ENCODE measurements at places on chromosomes 2 and 18.

DNA sequence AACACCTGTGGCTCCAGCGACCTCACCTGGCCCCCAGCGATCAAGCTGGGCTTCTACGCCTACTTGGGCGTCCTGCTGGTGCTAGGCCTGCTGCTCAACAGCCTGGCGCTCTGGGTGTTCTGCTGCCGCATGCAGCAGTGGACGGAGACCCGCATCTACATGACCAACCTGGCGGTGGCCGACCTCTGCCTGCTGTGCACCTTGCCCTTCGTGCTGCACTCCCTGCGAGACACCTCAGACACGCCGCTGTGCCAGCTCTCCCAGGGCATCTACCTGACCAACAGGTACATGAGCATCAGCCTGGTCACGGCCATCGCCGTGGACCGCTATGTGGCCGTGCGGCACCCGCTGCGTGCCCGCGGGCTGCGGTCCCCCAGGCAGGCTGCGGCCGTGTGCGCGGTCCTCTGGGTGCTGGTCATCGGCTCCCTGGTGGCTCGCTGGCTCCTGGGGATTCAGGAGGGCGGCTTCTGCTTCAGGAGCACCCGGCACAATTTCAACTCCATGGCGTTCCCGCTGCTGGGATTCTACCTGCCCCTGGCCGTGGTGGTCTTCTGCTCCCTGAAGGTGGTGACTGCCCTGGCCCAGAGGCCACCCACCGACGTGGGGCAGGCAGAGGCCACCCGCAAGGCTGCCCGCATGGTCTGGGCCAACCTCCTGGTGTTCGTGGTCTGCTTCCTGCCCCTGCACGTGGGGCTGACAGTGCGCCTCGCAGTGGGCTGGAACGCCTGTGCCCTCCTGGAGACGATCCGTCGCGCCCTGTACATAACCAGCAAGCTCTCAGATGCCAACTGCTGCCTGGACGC is 4.9 kb downstream of the GPR35 start:
- DNase-seq, result no peak

DNA sequence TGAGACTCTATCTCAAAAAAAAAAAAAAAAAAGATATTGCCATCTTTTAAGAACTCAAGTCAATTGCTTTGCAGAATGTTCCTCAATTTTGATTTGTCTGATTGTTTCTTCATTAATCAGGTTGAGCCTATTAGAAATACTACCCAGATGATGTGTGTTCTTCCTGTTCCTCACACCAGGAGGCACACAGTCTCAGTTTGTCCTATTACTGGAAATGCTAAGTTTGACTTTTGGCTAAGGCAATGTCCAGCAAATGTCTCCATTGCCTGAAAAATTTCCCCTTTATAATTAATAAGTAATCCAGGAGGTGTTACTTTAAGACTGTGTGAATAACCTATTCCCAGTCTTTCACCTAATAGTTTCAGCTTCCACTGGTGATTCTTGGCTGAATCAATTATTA is 28.4 kb downstream of the BOLA3 start:
- peak; percentile 16 for DNase-seq

DNA sequence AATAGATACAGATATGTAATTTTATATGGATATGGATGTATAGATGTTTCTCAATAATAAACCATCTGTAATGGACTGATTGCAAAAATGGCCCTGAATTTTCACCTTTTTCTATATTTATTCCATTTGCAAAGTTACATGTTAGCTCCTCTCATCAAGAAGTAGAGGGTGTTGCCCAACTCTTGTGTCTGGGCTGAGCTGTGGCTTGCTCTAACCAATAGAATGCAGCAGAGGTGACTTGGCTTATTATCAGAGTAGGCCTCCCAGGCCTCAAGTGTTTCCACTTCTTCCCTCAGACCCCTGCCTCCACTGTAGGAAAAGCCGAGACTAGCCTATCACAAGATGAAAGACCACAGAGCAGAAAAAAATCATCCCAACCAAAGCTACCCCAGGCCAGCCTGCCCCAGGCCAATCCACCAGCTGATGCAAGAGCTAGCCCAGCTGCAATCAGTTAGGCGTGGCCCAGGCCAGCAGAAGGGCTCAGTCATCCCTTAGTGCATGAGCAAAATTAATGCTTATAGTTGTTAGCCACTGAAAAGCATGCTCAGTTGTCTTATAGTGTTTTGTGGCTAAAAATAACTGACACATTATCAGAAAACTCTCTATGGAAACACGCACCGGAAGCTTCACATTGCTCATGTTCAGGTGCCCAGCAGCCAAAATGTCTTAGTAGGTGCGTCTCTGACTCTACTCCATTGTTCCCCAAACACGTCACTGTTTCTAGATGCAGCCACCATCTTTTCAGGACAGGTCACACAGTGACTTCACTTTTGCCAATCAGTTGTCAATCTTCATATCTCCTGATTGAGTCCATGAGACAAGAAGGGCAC is 464.0 kb downstream of the FBXO15 start:
- DNase-seq, result peak; percentile 52

DNA sequence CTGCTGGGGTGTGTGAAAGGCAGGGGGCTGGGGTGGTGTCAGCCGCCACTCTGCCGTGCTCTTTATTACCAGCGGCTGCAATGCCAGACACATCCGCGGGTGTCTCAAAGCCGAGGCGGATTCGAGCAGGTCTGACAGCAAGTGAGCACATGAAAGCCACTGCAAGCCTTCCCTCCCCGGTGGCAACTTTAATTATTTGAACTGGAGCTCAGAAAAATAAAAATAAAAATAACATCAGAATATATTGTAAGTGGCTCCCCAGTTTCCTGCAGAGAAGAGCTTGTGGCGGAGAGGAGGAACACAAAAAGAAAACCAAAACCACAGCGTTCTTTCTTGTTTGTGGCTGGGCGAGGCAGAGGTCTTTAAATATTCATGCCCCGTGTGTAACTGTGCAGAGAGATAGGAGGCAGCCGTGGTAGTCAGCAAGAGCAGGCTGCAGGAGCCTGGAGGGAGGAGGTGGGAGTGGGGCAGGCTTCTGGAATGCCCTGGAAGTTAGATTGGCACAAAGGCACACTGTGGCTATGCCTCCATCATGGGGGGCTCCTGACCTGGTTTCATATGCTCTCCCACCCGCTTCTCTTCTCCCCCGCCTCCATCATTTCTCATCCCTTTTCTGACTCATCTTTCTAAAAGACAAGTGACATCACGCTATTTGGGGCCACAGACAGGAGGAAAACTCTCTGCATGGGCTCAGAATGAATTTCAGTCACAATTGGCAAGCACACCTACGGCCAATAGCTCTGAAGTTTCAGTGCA is 199.8 kb downstream of the CLIP4 start:
- peak; percentile 12 for DNase-seq

DNA sequence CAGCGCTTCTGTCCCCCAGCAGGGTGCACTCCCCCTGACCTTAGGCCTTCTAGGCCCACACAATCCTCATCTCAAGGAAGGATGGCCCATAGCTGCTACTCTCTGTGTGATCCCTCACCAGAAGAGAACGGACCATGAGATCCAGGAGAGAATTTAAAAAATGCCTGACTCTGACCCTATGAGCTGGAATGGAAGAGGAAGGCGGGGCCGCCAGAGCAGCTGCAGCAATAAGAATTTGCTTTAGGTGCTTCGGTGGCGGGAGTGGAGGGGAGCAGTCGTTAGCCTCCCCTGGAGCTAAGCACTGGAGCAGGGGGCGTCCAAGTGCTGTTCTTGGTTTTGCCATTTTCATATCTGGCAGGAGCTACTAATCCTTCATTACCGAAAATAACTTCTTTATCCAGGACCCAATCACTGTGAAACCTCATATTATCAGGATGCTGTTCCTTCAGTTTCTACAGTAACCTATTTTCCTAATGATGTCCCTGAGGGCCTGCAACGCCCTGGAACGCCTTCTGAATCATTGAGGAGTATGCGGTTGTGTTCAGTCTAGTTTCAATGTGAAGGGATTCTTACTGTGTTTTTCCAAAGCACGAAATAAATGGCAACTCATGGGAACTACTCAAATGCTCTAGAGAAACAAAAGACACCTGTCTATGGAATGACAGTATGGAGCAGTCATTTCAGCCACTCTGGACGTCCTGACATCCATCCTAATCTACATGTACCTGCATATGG is 105.1 kb upstream of the SIX2 start:
- DNase-seq, result no peak

GRCh38 chr2:128306931-128307460 is 11.7 kb downstream of the HS6ST1 start:
- no peak for DNase-seq

DNA sequence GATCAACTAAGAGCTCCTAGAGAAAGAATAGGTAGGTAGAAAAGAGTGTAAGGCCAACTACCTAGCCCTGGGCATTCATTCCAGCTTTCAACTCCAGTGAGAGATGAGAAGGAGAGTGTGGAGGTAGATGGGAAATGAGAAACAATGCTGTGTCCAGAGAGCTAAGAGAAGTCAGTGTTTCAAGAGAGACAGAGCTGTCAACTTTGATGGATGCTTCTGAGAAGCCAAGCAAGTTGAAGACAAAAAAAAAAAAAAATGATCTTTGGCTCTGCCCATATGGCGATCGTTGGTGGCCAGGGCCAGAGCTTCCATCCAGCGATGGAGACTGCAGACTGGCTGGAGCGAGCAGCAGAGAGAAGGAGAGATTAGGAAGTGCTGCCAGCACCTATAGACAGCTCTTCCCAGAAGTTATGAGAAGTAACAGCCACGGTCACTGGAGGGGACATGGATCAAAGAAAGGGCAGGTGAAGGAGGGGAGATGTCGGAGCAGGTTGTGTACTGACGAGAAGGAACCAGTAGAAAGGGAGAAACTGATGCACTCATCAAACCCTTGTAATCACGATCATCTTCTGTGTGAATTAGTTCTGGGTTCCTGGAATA is 112.4 kb upstream of the PPP1CB start:
- DNase-seq, result no peak

DNA sequence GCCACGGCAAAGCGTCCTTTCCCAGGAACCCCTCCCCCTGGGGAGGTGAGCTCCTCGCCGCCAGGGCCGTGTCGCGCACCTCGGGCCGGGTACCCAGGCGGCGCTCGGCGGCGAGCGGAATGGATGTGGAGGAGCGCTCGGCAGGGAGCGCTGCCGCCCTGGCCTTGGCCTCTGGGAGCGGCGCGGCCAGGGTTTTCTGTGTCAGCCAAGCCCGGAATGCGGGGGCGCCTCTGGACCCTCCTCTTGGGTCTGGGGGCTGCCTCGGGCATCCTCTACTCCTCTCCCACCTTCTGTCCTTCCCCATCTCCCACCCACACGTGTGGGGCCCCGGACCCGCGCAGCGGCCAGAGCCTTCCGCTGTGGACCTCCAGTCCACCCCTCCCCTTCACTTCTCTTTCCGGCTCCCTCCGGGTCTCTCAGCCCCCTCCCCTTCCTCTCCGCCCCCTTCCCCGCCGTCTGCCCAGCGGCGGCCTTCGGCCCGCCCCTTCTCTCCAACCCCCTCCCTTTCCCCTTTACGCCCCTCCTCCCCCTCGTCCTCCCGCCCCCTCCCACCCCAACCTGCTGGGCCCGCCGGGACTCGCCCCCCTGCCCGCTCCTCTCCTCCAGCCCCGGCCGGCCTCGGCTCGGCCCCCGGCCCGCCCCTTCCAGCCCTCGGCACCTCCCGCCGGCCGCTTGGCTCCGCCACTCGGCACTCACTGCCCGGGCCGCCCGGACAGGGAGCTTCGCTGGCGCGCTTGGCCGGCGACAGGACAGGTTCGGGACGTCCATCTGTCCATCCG is at the start of gene MERTK:
TSS of gene MERTK (plus strand) at position 684 of the 779 bp plus-strand sequence. CDS start 129 bp downstream, outside the sequence.
- peak; percentile 20 for DNase-seq

- no peak for DNase-seq
Measured at GRCh38 chr2:223618172-223619035, 16.2 kb upstream of the SCG2 start.

DNA sequence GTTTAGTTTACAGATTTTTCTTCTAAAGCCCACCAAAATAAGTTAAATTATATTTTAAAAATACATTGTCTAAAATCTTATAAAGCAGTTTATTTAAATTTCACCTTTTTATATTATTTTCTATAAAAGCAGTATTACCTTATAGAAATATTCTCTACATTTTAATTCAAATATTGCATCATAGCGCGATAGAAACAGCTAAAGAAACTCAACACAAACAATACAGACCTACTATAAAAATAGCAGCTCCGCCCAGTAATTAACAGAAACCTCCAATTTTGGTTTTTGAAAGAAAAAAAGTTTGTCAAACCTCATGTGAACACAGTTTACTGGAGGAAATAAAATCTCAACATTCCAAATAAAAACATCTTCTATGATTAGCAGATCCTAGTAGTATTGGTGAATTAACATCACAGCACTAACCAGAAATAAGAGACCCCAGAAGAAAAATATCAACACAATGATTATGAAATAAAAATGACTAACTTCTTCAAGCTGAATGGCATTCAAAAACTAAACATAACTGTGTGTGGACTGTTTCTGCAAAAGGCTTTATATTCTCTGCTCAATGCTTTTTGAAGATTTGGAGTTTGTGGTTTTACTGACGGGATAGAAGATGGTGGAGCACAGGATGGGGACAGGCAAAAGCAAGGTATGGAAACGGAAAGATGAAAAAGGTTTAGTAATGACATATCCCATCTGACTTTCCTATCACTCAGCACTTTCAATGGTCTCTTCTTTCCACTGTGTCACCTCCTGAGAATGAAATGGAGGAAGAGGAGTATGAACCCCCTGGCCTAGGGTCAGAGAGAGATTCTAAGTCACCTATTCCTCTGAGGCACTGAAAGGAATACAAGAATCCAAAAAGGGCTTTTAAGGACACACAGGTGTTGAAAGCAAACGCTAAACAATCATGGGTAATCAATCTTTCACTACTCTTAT is 17.5 kb downstream of the MAP4K3 start:
- DNase-seq, result peak; percentile 35

- DNase-seq, result peak; percentile 87
Measured at GRCh38 chr2:172208791-172209325, 106.2 kb upstream of the DLX2 start.

GRCh38 chr2:100731535-100731981 is 88.4 kb upstream of the NPAS2 start:
- peak; percentile 72 for DNase-seq

DNA sequence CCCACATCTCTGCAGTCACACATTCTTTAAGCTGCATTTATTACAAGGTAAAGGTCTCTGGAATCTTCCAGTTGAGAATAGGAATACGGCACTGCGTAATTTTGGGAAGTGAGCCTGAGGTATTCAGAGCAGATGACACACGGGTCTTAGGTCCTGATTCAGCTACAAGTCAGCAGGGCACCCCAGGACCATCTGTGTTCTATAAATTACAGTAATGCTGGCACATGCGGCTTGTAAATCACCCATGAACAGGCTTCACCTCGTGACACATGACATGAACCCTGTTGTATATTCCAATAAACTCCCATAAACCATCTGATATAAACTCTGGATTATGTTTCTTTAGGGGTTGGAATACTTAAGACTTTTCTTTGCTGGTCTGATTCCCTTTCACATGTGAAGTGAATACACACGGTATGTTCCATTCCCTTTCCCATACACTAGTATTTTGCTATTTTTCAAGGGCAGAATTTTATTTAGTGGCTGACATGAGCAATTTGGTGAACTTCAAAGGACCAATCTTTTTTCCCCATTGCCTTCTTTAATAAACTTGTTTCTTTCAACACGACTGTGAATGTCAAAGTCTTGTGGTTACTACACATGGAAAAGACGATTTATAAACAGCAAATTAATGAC is 298.6 kb downstream of the MEIS1 start:
- no peak for DNase-seq

- DNase-seq, result peak; percentile 27
Measured at GRCh38 chr2:109582928-109583895, 30.6 kb downstream of the SEPTIN10 start.

GRCh38 chr2:46064396-46064795 is 232.8 kb upstream of the EPAS1 start:
- no peak for DNase-seq

Data from AG10803 (cell line).